ENCODE measurements at places on chromosomes 1 and 21. TPM values are rescaled to one million over a fixed set of nuclear protein-coding genes. Genes with fewer than 3 reads are reported as not detected.

ANXA9 gene
- total RNA-seq = not detected

GRCh38 chr1:1079408-1080121 lies 5.5 kb upstream of the RNF223 start:
- peaks cover 5% of the 10 kb centered on the region for H3K4me1 ChIP-seq
- no peaks in the 10 kb centered on the region for H3K36me3 ChIP-seq
- no peak for DNase-seq
- H3K27ac ChIP-seq = no peak overlapping the region

NR1I3 gene
- total RNA-seq = not detected

DNA sequence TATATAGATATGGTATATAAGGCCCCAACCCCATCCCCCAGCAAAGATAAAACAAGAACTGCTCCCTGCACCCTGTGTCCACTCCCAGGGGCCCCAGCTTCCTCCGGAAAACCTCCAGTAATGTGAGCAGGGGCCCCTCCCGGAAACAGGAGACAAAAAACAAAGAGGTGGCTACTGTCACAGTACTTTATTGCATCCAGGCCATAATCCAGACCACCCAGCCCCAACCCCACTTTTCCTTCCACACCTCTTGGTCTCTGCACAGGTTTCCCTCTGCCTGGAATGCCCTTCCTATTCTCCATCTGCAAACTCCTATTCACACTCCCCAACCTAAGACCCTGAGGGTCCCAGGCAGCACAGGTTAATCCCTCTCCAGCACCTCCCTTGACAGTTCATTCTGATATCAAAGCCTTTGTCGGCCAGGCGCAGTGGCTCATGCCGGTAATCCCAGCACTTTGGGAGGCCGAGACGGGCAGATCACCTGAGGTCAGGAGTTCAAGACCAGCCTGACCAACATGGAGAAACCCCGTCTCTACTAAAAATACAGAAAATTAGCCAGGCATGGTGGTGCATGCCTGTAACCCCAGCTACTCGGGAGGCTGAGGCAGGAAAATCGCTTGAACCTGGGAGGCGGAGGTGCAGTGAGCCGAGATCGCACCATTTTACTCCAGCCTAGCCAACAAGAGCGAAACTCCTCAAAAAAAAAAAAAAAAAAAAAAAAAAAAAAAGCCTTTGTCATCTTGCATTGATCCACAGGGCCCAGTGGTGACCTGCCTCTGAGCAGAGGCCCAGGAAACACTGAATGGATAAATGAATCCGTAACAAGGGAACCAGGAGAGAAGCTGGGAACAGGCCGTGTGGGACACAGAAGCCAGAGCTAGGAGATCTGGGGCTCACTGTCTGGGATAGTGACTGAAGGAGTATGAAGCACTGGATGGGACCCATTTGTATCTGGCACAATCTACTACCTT lies 2.3 kb upstream of the AUNIP start:
- H3K36me3 ChIP-seq = peaks cover 4% of the 10 kb centered on the region
- H3K27ac ChIP-seq = no peak overlapping the region
- H3K4me3 ChIP-seq = peak overlapping the region; percentile 38
- no peak for DNase-seq
- peaks cover 23% of the 10 kb centered on the region for H3K4me1 ChIP-seq
- H3K27me3 ChIP-seq = no peaks in the 10 kb centered on the region

DNA sequence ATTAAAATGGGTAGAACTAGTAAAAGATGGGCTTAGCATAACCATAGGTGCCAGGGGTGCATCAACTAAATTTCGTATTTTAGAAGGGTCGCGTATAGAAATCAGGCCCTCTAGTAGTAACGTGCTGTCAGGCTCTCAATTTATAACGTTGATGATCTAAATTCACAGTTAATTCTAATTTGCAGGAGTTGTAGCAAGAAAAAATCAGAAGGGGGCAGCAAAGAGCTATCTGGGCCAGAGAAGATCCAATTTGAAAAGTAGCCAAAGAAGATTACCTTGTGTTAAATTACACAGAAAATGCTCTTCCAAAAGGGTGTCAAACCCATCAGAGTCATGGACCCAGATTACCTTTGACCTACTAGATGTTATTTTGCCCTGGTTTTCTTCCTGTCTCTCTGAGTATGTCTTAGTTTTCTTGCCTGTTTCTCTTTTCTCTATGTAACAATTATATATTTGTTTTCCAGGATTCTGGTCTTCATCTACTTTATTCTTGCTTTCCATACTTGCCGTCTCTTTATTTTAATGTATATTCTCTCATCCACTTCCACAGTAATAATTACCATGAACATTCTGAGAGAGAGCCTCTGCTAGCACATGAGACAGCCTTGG lies 1030.9 kb downstream of the AMY1C start:
- H3K36me3 ChIP-seq = no peaks in the 10 kb centered on the region
- no peaks in the 10 kb centered on the region for H3K4me1 ChIP-seq
- H3K27ac ChIP-seq = no peak overlapping the region
- DNase-seq = peak; percentile 23
- H3K4me3 ChIP-seq = no peak overlapping the region

- H3K4me3 ChIP-seq = no peak overlapping the region
- peaks cover 25% of the 10 kb centered on the region for H3K27me3 ChIP-seq
- H3K27ac ChIP-seq = no peak overlapping the region
- DNase-seq = no peak
Measured at GRCh38 chr1:202659974-202660373, 50.3 kb downstream of the SYT2 start.

- no peak overlapping the region for H3K27ac ChIP-seq
- peaks cover 33% of the 10 kb centered on the region for H3K27me3 ChIP-seq
- peaks cover 3% of the 10 kb centered on the region for H3K4me1 ChIP-seq
- H3K4me3 ChIP-seq = no peak overlapping the region
- no peak for DNase-seq
- no peaks in the 10 kb centered on the region for H3K36me3 ChIP-seq
Measured at GRCh38 chr1:3070309-3070643, 1.3 kb downstream of the PRDM16 start.

- no peak overlapping the region for H3K4me3 ChIP-seq
- DNase-seq = no peak
Measured at GRCh38 chr1:115411371-115412063, 73.5 kb upstream of the NGF start.

HPDL gene
- 16.8 TPM for total RNA-seq

GRCh38 chr1:34057347-34058130 lies 107.5 kb downstream of the CSMD2 start:
- no peak overlapping the region for H3K27ac ChIP-seq
- no peak overlapping the region for H3K4me3 ChIP-seq
- no peaks in the 10 kb centered on the region for H3K4me1 ChIP-seq
- H3K27me3 ChIP-seq = no peaks in the 10 kb centered on the region
- no peak for DNase-seq
- no peaks in the 10 kb centered on the region for H3K36me3 ChIP-seq

GRCh38 chr1:3669421-3669821 lies 17.1 kb downstream of the TP73 start:
- DNase-seq = no peak
- H3K36me3 ChIP-seq = no peaks in the 10 kb centered on the region
- H3K27me3 ChIP-seq = peaks cover 6% of the 10 kb centered on the region
- no peak overlapping the region for H3K4me3 ChIP-seq
- H3K4me1 ChIP-seq = no peaks in the 10 kb centered on the region
- no peak overlapping the region for H3K27ac ChIP-seq

- H3K4me3 ChIP-seq = no peak overlapping the region
- H3K27me3 ChIP-seq = peaks cover 8% of the 10 kb centered on the region
- peak; percentile 60 for DNase-seq
- H3K36me3 ChIP-seq = no peaks in the 10 kb centered on the region
- peaks cover 11% of the 10 kb centered on the region for H3K4me1 ChIP-seq
Measured at GRCh38 chr1:116910379-116911187, 867 bp downstream of the PTGFRN start.

ARID4B gene
- 43.3 TPM for total RNA-seq

- no peak overlapping the region for H3K4me3 ChIP-seq
- no peaks in the 10 kb centered on the region for H3K27me3 ChIP-seq
- H3K36me3 ChIP-seq = no peaks in the 10 kb centered on the region
- H3K4me1 ChIP-seq = no peaks in the 10 kb centered on the region
- DNase-seq = no peak
- no peak overlapping the region for H3K27ac ChIP-seq
Measured at GRCh38 chr1:196214866-196215265, 393.4 kb downstream of the KCNT2 start.

DNA sequence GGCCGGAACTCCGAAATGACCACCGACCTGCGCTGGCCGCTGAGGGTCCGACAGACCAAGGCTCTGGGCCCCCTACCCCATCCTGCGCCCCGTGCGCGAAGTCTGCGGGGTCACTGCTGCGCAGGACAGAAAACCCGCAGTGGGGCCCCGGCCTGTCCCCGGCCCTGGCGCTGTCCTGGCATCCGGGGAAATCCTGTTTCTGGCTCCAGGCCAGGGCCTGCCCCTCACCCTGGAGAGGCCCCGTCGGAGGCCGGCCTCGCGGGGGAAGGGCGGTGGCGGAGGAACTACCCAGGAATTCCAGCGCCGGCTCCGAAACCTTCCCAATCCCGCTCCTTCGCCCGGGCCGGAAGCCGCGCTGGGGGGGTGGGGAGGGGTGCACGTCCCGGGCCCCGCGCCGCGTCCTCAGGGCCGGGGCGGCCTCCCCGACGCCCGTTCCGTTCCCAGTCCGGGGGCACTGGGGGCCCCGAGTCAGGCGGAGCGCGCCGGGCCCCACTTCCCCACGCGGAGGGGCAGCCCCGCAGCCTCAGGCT lies 77.0 kb downstream of the MORN1 start:
- H3K4me1 ChIP-seq = peaks cover 27% of the 10 kb centered on the region
- no peak overlapping the region for H3K27ac ChIP-seq
- H3K4me3 ChIP-seq = no peak overlapping the region
- no peaks in the 10 kb centered on the region for H3K27me3 ChIP-seq
- no peaks in the 10 kb centered on the region for H3K36me3 ChIP-seq

GRCh38 chr1:156711011-156711817 lies 5.8 kb upstream of the CRABP2 start:
- no peak for DNase-seq
- no peak overlapping the region for H3K4me3 ChIP-seq
- H3K27ac ChIP-seq = no peak overlapping the region
- peaks cover 4% of the 10 kb centered on the region for H3K36me3 ChIP-seq
- H3K27me3 ChIP-seq = peaks cover 8% of the 10 kb centered on the region

DNA sequence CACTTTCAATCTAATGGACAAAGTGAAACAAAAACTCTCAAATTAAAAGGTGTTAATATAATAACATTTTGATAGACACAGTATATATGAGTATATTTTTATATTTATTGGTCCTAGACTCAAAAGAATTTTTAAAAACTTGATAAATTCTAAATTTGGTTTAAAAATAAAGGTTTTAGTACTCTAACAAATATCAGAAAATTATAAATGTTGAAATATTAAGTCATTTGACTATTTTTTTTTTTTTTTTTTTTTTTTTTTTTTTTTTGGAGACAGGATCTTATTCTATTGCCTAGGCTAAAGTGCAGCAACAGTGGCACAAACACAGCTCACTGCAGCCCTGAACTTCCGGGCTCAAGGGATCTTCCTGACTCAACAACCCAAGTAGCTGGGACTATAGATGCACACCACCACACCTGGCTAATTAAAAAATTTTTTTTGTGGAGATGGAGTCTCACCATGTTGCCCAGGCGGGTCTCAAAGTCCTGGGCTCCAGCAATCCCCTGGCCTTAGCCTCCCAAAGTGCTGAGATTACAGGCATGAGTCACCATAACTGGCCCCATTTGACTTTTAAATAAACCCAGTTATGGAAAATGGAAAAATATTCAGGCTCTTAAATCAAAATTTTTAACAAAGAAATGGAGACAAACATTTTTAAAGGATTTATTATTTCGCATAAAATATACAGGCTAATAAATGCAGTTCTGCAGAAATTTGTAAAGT lies 60.8 kb upstream of the RBM34 start:
- peaks cover 23% of the 10 kb centered on the region for H3K36me3 ChIP-seq
- no peaks in the 10 kb centered on the region for H3K27me3 ChIP-seq
- DNase-seq = no peak
- H3K27ac ChIP-seq = no peak overlapping the region
- no peak overlapping the region for H3K4me3 ChIP-seq

DNA sequence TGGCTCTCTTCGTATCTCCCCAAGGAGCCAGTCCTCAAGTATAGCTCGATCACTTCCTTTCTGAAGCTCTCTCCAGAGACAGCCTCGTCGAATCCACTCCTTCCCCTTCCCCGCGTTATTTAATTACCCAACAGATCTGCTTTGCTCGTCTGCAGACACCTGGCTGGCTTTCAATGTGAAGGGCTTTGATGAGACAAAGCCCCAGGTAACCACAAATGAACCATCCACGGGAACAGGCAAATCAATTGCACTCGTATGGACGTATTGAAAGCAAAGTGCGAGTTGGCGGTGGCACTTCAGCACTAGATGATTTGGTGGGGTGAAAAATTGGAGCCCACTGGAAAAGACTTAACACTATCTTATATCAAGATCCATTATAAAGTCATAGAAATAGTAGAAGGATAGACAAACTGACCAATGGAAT lies 364 bp upstream of the BCAR3 start:
- peaks cover 57% of the 10 kb centered on the region for H3K27me3 ChIP-seq
- H3K27ac ChIP-seq = no peak overlapping the region
- no peaks in the 10 kb centered on the region for H3K36me3 ChIP-seq
- no peak for DNase-seq
- peaks cover 7% of the 10 kb centered on the region for H3K4me1 ChIP-seq

DNA sequence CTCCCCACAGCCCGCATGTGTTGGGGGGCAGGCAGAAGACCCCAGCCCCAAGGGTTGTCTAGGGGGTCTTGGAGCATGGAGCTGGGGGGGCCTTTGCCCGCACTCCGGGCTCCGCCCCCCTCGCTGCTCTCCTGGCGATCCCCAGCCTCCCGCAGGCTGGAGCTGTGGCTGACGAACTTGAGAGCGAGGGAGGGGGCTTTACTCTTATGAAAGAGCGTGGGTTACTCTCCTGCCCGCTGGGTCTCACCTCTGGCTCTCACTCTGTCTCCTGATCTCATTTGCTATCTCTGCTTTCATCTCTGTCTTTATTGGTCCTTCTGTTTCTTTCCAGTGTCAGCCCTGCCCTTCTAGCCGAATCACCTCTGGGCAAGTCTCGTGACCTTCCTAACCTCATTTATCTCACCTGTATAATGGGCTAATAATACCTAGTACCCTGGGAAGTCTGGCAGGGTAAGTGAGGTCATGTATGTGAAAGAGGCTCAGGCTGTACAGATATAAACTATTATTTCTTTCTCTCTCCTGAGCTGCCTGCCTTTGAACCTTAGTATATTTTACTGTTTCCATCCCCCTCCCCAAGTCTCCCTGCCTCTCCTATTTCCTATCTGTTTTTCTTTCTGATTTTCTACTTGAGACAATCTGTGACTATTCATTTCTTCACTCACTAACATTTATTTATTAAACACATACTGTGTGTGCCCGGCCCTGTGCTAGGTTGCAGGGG lies 731 bp downstream of the EFNA4 start:
- no peaks in the 10 kb centered on the region for H3K27me3 ChIP-seq
- no peak overlapping the region for H3K27ac ChIP-seq
- H3K4me3 ChIP-seq = peak overlapping the region; percentile 89

GNAT2 gene
- not detected for total RNA-seq

Measured in activated CD8-positive, alpha-beta T cell treated with anti-CD3 and anti-CD28 coated beads, Interleukin-2, amount 10 ng/mL, durations not matched to agents 7 days and 5 days (primary cell).